Femur (tissue), 1 donor: ENCODE measurements at places on chromosomes 7 and 10.

GRCh38 chr10:120368338-120368737 lies 88.7 kb upstream of the PLPP4 start:
- DNase-seq: no peak

GRCh38 chr10:33302208-33302829 lies 32.1 kb downstream of the NRP1 start:
- DNase-seq: no peak

GRCh38 chr7:47253650-47254080 lies 328.2 kb downstream of the TNS3 start:
- DNase-seq: peak; percentile 54

- DNase-seq: peak; percentile 55
These were observed 216.2 kb downstream of the AUTS2 start for GRCh38 chr7:69814421-69814962.

DNA sequence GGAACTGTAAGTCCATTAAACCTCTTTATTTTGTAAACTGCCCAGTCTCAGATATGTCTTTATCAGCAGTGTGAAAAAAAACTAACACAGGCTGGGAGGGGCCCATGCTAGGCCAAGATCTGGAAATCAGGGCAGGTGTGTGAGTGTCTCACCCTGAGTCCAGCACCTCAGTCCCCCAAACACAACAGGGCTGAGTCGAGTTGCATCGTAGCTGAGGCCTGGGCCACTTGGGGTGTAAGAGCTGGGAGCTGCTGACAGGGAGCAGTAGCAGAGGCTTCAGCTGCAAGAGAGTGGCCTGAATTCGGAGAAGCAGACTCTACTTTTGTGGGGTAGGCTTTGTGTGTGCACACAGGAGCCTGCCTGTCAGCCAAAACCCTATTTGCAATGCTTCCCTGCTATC lies 553.1 kb downstream of the PTPRN2 start:
- peak; percentile 4 for DNase-seq

DNA sequence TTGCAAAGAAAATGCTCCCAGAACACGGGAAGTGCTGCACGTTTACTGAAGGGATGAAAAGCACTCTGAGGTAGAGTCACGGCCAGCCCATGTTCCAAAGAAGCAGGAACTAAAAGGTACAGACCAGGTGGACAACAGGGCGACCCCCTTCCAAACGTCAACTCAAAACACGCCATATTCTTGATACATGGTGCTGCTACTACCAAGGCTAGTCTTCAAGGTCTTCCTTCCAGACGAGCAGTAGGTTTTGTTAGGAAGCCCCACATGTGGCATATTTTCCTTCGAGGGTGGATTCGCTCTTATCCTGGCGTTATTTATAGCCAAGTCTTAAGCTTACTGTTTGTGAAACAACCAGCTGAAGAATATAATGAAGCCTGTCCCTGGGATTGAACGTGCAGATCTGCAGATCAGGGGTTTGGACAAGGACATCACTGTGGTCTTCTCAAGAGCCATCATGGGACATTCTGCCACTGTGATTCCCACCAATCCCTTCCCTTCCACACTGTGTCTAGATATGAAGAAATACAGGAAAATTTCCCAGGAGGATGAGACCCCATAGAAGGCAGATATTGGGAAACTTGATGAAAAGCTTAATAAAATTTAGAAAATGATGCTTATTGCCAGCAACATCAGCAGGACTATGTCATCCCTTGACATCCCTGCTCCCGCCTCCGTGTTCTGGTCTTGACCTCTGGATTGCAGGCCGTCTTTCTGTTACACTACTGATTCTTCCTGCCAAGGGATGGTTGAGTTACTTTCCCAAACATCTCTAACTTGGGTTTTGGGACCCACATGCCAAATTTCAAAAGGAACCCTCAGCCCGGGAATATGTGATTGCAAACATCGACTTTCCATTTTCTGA lies 734.4 kb downstream of the PARD3 start:
- DNase-seq: no peak
